ENCODE measurements at places on chromosomes 13 and 19.

DNA sequence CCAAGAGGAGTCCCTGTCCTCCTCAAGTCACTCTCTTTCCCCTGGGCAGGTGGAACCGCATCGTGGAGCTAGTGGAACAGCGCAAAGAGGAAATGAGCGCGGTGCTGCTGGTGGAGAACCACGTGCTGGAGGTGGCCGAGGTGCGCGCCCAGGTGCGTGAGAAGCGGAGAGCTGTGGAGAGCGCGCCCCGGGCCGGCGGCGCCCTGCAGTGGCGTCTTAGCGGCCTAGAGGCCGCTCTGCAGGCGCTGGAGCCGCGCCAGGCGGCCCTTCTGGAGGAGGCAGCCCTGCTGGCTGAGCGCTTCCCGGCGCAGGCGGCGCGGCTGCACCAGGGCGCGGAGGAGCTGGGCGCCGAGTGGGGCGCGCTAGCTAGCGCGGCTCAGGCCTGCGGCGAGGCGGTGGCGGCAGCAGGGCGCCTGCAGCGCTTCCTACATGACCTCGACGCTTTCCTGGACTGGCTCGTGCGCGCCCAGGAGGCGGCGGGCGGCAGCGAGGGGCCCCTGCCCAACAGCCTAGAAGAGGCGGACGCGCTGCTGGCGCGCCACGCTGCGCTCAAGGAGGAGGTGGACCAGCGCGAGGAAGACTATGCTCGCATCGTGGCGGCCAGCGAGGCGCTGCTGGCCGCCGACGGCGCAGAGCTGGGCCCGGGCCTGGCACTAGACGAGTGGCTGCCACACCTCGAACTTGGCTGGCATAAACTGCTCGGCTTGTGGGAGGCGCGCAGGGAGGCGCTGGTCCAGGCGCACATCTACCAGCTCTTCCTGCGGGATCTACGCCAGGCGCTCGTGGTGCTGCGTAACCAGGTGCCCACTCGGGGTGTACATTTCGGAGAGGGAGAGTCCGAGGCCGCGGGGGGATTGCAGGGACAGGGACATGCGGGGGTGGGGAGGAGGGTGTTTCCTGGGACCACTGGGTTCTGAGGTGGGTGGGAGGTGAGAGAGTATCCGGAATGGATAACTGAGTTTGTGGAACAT, 52.8 kb downstream of the SPTBN4 start:
- no peak for DNase-seq

- no peak for DNase-seq
Measured at GRCh38 chr13:80255946-80256345, 85.0 kb downstream of the SPRY2 start.

DNA sequence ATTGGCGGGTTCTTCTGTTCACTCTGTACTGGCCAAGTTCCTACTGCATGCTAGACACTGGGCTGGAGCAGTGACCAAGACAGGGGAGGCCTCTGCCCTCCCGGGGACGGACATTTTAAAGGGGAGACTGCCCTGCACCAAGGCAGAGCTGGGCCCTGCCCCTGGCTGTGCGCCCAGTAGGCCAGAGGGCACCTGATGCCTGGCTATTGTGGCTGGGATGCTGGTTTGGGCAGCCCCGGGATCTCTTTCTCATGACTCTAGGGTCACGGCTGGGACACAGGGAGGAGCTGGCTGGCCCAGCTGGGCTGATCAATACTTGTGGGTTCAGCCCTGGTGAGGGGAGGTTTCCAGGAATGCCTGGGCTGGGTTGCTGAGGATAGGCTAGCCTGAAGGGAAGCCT, 17.7 kb downstream of the LIPE start:
- DNase-seq: no peak

- DNase-seq: no peak
Measured at GRCh38 chr13:23876265-23876664, 12.9 kb downstream of the MIPEP start.

- no peak for DNase-seq
Measured at GRCh38 chr19:35086455-35086854, 29.2 kb upstream of the FXYD3 start.

DNA sequence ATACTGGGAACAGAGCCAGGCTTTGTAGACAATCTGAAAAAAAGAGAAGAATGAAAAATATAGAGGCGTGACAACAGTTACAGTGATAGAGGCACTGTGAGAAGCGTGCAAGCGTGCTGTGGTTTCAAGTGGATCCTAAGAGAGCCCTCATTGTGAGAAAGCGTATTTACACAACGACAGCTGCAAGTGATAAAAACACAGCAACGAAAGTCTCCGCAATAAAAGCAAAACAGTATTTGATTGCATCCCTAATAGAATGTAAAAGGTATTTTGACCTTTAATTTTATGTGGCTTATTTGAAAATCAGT, 642.7 kb upstream of the ARGLU1 start:
- DNase-seq: no peak

DNA sequence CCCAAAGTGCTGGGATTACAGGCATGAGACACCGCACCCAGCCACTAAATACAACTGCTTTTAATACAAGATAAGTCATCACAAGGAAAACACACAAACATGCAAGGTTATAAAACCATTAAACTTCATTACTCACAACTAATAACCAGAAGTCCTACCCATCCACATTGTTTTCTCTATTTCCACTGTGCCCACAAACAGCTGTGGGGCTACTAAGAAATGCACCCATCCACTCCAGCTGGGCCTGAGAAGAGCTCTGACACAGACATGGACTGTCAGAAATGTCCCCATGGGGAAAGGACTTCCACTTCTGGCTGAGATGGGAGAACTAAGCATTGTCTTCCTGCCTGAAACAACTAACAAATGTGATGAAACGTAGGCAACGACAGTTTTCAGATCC, 17.2 kb downstream of the SAFB2 start:
- no peak for DNase-seq

DNA sequence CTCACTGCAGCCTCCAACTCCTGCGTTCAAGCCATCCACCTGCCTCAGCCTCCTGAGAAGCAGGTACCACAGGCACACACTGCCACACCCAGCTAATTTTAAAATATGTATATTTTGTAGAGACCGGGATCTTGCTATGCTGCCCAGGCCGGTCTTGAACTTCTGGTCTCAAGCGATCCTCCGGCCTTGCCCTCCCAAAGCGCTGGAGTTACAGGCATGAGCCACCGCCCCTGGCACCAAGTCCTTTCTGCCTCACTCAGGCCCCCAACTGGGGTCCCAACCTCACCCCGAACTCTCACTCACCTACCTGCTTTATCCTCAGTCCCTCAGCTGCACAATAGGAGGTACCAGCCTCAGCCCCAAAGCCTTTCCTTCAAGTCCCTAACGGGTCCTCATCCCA, 635 bp upstream of the COL5A3 start:
- no peak for DNase-seq

DNA sequence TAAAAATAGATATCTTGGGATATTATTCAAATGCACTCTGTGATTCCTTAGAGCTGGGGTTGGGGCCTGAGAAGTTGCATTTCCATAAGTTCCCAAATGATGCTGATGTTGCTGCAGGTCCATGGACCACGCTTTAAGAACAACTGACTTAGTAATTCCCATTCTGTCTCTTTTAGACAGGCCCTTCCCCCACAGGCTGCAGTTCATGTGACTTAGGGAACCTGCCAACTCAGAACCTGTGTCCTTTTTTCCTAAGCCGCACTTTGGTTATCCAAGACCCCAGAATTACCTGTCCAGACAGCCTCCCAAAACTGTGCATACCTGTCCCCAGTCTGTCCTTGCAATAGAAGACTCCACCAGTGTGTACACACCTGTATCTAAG, 1.7 kb upstream of the ITGBL1 start:
- no peak for DNase-seq
